Cortex of kidney (tissue), 1 donor: ENCODE measurements at places on chromosomes 7 and 10.

DNA sequence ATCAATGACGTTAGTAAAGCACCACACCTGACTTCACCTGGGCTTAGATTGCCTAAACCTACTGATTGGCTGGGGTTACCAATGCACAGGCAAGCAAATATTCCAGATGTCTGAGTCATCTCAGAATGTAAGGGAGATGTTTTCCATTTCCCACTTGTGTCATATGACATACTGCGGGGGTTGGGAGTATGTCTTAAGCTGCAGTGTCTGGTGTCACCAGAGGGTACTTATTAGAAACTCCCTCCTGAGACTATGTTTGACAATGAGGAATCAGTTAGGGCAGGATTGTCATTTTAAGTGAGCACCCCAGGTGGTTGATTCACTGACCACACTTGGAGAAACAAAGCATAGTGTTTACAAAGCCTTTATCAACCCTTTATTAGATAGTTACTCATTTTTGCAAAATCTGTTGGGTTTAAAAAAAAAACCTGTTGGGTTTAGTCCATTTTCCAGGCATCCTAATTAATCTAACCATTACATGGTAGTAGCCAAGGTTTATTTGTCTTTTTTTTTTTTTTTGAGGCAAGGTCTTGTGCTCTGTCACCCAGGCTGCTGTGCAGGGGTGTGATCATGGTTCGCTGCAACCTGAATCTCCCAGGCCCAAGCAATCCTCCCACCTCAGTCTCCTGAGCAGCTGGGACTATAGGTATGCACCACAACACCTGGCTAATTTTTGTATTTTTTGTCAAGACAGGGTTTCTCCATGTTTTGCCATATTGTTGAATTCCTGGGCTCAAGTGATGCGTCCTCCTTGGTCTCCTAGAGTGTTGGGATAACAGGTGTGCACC is 72.5 kb downstream of the CDK6 start:
- DNase-seq: no peak

DNA sequence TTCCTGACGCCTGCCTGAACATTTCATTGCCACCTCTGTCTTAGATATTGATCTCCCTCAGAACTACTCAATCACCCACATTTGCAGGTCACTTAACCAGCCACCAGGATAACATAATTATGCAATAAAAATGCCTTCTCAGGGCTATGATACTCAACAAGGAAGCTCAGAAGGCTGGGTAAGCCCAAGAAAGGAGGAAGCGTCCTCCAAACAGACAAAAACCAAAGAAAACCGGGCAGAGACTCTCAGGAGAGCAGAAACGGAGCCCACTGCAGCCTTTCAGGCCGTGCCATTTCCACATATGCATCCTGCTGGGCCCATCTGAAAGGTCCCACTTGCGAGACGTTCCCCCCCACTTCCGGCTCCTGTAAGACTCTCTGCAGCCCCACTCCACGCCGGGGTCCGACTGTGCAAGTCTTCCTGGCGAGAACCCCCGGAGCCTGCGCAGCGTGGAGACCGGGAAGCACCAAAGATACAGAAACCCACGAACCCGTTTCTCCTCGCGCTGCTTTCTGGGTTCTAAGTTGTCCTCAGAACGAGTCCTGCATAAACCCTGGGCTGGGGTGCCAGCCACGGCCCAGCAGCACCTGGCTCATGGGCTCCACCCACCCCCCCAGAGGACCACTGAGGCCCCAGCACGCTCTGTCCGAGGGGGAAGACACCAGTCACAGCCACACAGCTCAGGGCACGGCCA is 83.7 kb downstream of the DIP2C start:
- DNase-seq: no peak

DNA sequence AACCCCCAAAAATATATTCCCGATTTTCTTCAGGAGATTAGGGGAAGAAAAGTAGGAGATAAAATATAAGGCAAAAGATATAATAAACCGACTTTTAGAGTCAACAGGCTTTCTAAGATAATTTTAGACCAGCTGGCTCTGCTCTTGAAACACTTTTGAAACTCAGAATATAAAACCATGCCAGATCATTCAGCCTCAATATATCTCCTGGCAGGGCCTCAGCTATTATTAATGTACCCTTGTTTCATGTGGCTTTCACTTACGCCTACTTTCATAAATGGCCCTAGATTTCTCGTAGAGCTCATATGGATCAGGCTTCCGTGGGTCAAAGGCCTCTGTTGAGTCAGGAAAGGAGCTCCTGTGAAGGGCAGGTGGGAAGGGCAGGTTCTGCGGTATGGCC is 396.0 kb downstream of the PHTF2 start:
- DNase-seq: no peak

- DNase-seq: no peak
Observed at GRCh38 chr7:151806952-151807775, 69.8 kb downstream of the PRKAG2 start.

GRCh38 chr7:33487998-33488682 is 358.8 kb downstream of the BBS9 start:
- no peak for DNase-seq

DNA sequence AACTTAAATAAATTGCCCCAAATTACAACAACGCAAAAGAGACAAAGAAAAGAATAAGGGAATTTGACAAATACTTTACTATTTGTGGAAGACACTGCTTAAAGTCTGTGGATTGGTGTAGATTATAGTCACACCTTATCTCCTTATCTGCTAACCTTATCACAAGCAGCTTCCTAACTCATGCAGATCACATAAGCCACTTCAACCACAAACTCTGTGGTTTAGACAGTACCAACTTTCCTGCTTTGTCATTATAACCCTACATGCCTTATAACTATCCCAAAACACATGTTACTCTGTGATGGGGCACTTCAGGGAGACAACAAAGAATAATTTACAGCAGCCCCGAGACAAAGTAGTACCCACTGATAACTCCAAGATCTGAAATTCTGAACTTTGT is 41.5 kb upstream of the PPP3CB start:
- no peak for DNase-seq

DNA sequence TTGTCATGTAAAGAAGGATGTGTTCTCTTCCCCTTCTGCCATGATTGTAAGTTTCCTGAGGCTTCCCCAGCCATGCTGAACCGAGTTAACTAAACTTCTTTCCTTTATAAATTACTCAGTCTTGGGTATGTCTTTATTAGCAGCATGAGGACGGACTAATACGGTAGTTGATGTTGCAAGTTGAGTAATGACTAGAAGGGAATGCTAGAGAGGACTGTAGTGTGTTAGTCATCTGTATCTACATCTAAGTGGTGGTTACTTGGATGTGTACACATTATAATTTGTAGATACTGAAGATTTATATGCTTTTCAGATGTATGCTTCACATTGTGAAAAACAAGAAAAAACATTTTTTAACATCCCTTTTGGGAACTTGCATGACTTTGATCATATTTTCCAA is 244.6 kb downstream of the POLR1F start:
- DNase-seq: no peak

GRCh38 chr10:35453855-35454532 is 117.7 kb downstream of the CCNY start:
- DNase-seq: no peak

- no peak for DNase-seq
Observed at GRCh38 chr10:100886091-100886490, 26.7 kb upstream of the SLF2 start.

DNA sequence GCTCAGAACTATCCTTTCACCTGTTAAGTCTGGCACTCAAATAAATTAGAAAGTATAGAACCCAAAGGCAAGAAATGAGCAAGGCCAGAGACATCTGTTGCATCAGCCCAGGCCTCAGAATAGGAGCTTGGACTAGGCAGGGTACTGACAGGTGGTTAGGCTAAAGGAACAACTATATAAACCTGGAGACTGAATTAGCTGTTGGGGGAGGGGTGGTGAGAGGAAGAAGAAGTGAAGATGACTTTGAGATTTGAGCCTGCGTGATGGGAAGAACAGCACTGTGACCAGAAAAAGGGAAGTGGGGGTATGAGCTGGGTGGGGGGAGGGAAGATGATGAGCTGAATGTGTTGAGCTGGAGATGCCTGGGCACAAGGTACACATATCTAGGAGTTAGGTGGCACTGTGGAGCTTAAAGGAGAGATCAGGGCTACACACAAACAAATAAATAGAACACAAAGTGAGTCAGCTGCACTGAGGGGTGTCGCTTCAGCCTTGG is 244.7 kb downstream of the PTEN start:
- DNase-seq: no peak

DNA sequence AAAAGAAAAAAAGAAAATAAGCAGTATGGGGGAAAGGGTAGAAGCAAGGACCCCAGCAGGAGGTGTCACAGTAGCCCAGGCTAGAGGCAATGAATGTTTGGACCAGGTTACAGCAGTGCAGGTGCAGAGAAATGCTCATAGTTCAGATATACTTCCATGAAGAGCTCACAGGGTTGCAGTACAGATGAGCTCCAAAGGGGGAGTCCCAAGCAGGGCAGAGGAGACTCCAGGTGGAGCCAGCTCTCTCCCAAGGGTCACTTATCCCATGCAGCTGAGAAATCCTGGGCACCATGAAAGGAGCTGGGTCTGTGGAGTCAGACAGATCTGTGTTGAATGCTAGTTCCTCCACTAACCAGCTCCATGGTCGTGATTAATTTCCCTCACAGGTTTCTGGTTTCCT is 174.9 kb downstream of the C7orf25 start:
- DNase-seq: no peak

DNA sequence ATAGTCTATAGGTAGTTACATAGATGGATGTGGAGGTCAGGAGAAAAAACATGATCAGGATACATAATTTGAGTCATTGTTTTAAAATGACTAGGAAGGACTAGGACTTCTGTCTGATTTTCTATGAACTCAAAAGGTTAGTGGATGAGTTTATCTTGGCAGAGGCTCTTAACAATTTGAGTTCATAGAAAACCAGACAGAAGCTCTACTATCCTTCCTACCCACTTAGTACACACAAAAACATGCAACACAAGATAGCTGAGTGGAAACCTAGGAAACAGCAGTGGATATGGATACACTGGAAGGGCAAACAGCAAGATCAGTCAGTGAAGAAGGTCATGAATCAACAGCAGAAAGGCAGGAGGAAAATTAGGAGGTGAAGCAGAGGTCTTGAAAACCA is 84.6 kb downstream of the VPS50 start:
- DNase-seq: no peak

GRCh38 chr7:45971661-45972175 is 50.6 kb upstream of the IGFBP3 start:
- no peak for DNase-seq

- no peak for DNase-seq
Observed at GRCh38 chr7:1857487-1858421, 187.7 kb downstream of the ELFN1 start.

- DNase-seq: no peak
Observed at GRCh38 chr10:88896372-88896993, 16.4 kb downstream of the STAMBPL1 start.

DNA sequence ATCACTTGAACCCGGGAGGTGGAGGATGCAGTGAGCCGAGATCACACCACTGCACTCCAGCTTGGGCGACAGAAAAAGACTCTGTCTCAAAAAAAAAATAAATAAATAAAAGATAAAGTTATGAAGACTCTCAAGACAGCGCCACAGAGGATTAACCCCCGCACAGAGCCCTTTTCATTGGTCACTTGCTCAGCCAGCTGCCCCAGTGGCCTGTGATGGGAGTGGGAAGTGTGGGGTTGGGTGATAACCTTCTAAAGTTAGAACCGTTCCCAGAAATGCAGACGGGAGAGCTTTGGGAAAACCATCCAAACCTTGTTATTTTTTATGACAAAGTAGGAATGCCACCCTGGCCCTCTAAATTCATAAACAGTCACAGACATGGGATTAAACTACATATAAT is 57.4 kb downstream of the PARP12 start:
- no peak for DNase-seq

- no peak for DNase-seq
Observed at GRCh38 chr10:125473143-125473793, 209.7 kb downstream of the TEX36 start.

DNA sequence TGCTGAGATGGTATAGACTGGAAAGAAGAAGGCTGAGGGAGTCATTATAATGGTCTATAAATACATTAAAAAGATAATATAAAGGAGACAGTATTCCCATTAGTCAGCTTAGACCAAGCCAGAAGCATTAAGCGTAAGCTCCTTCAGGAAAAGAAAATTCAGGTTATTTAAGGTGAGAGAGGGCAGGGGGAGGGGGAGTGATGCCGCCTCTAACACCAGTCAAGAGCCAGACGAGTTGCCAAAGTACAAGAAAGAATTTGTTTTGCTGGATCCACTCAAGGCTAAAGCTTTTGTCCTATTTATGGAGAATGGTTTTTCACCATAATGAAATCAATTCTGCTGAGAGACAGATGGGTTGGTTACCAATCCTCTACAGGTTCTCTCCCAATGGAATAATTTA is 99.3 kb downstream of the CFAP58 start:
- DNase-seq: no peak

GRCh38 chr7:959271-959670 is 4.8 kb upstream of the ADAP1 start:
- no peak for DNase-seq

- no peak for DNase-seq
Observed at GRCh38 chr7:84181628-84182027, 13.0 kb downstream of the SEMA3A start.

GRCh38 chr7:151014950-151015349 is 9.3 kb downstream of the ATG9B start:
- DNase-seq: no peak

DNA sequence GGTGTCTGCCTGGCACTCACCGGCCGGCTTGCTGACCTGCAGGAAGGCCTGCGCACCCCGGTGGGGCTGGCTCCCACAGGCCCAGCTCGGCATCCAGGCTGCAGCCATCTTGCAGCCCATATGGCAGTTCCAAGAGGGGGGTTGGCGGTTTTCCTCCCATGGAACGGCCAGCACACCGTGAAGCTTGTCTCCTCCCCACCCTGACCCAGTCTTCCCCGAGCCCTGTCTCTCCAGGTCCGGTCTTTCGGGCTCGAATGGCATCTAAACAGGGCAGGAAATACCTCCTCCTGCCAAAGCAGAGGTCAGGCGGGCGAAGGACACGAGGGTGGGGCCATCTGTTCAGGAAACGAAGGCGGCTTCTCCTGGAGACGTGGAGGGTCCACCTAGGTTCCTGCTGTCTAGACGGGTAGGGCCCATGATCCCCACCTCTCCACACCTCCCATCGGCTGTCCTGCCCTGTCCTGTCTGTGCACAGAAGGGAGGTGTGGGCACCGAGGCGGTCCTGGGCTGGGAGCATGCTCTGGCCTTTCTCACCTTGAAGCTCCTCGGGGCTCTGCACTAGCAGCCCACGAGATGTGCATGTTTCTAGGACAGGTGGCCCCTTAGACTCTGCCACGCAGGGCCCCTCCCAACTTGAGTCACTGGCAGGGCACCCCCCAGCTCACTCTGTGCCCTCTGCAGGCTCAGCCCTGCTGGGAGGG is 113.7 kb upstream of the DIP2C start:
- no peak for DNase-seq

- DNase-seq: no peak
Observed at GRCh38 chr10:114239117-114239993, at the start of gene VWA2. VWA2 (plus strand) TSS chr10:114239254; CDS start chr10:114248714, 9,460 bp downstream.

- DNase-seq: no peak
Observed at GRCh38 chr7:38673795-38674194, 42.6 kb upstream of the AMPH start.

DNA sequence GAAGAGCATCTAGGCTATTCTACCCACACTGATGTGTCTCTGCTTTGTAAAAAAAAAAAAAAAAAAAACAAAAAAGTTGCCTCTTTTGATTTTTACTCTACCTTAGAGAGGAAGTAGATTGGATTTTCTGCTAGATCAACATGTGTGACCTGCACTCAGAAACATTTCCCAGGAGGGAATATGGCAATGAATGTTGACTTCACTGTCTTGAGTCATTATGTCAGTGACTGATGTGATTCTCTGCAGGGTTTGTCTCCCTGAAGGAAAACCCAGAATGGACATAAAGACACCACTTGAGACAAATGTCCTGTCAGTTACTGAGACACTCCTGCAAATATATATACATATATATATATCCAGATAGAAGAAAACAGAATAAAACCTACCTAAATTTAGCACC is 370.3 kb downstream of the BMPER start:
- DNase-seq: no peak
